ENCODE measurements at places on chromosomes 4 and X.
A peak's percentile ranks its signal among the peaks of the same experiment; 100 is the strongest.

GRCh38 chrX:64205441-64205734, at the start of gene AMER1:
Gene AMER1 (minus strand): TSS chrX:64205708. CDS start chrX:64193286, 12,422 bp downstream.
- no peaks in the 10 kb centered on the region for H3K36me3 ChIP-seq
- H3K4me3 ChIP-seq: peak within 1 kb of the TSS; percentile 87
- H3K27me3 ChIP-seq: peaks cover 3% of the 10 kb centered on the region
- H3K4me1 ChIP-seq: no peaks in the 10 kb centered on the region
- no peak for DNase-seq

GRCh38 chrX:20263474-20263873, 3.2 kb downstream of the RPS6KA3 start:
- no peak overlapping the region for H3K27ac ChIP-seq
- peaks cover 8% of the 10 kb centered on the region for H3K27me3 ChIP-seq
- no peak for DNase-seq
- no peak overlapping the region for H3K4me3 ChIP-seq

- no peak overlapping the region for H3K4me3 ChIP-seq
- H3K4me1 ChIP-seq: no peaks in the 10 kb centered on the region
- H3K36me3 ChIP-seq: no peaks in the 10 kb centered on the region
- H3K27me3 ChIP-seq: no peaks in the 10 kb centered on the region
- no peak overlapping the region for H3K27ac ChIP-seq
These were observed 1648.0 kb downstream of the STIM2 start for GRCh38 chr4:28508636-28509035.

GRCh38 chr4:102076622-102077021, 268.7 kb downstream of the SLC39A8 start:
- no peak overlapping the region for H3K4me3 ChIP-seq
- no peak overlapping the region for H3K27ac ChIP-seq
- DNase-seq: no peak
- peaks cover 3% of the 10 kb centered on the region for H3K27me3 ChIP-seq

DNA sequence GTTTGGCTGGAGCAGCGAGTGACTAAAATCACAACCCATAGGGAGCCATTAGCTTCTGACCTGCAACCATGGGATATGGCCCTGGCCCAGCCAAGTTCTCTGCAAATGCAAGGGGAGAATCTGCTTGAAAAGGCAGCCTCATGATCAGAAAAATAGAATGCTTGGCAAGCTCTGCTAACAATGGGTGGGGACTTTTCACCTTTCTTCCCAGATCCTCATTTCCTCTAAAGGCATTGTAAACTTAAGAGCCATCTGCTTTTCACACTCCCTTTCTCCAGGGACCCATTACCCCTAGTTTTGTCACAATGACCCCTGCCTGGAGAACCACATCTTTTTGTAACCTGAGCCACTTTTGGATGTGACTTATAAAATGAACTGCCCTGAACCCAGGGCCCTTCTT, 104.3 kb downstream of the PARM1 start:
- peaks cover 2% of the 10 kb centered on the region for H3K4me1 ChIP-seq
- H3K36me3 ChIP-seq: no peaks in the 10 kb centered on the region
- H3K4me3 ChIP-seq: no peak overlapping the region
- no peak overlapping the region for H3K27ac ChIP-seq
- no peaks in the 10 kb centered on the region for H3K27me3 ChIP-seq

GRCh38 chr4:139036885-139037284, 21.3 kb downstream of the NOCT start:
- H3K4me3 ChIP-seq: no peak overlapping the region
- H3K27ac ChIP-seq: no peak overlapping the region
- peaks cover 5% of the 10 kb centered on the region for H3K27me3 ChIP-seq
- peaks cover 13% of the 10 kb centered on the region for H3K4me1 ChIP-seq
- no peaks in the 10 kb centered on the region for H3K36me3 ChIP-seq

- H3K27me3 ChIP-seq: peaks cover 3% of the 10 kb centered on the region
- no peaks in the 10 kb centered on the region for H3K4me1 ChIP-seq
- H3K4me3 ChIP-seq: no peak overlapping the region
- no peak overlapping the region for H3K27ac ChIP-seq
- no peaks in the 10 kb centered on the region for H3K36me3 ChIP-seq
- no peak for DNase-seq
These were observed 458.3 kb upstream of the TENM3 start for GRCh38 chr4:181784881-181785280.

- no peak for DNase-seq
- no peaks in the 10 kb centered on the region for H3K36me3 ChIP-seq
- H3K4me1 ChIP-seq: peaks cover 7% of the 10 kb centered on the region
These were observed 87.4 kb upstream of the ETNPPL start for GRCh38 chr4:108850219-108850649.

DNA sequence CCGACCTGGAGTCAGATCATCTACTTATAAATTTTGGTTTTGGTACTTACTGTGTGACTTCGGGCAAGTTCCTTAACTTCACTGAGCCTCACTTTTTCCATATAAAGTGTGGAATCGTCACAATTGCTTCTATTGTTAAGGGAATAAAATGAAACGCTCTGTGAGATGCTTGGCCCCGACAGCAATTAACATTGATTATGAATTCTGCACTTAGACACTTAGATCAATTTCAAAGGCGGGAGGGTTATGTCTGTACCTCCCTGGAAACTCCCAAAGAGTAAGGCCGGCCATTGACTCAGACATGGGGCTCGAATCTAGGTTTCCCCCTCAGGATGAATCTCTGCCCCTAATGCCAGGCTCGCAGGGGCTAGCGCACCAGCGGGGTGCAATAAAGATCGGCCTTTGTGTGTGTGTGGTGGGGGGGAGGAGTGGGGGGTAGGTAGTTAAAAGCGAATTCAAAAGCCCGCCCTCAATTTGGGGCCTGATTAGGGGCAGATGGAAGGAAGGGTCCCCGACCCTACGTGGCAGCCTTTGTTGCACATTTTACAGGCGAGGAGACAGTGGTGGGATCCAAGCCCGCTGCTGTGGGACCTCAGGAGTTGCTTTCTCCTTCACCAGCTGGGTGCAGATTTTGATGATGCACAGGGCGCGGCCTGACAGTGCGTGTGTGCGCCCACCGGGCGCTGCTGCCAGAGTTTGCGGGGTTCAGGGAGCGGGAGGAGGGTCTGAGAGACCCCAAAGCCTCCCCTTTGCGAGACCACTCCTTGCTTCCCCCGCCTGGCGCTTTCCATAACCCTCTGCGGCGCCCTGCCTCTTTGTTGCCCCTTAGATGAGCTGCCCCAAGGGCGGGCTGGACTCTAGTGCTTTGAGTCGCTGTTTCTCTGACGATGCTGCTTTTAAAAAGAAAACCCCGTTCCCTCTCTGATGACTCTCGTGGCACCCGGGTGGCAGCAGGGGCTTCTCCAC, 9.6 kb downstream of the MSX1 start:
- H3K36me3 ChIP-seq: peaks cover 7% of the 10 kb centered on the region
- peaks cover 53% of the 10 kb centered on the region for H3K27me3 ChIP-seq
- H3K4me3 ChIP-seq: no peak overlapping the region
- DNase-seq: no peak
- no peak overlapping the region for H3K27ac ChIP-seq

DNA sequence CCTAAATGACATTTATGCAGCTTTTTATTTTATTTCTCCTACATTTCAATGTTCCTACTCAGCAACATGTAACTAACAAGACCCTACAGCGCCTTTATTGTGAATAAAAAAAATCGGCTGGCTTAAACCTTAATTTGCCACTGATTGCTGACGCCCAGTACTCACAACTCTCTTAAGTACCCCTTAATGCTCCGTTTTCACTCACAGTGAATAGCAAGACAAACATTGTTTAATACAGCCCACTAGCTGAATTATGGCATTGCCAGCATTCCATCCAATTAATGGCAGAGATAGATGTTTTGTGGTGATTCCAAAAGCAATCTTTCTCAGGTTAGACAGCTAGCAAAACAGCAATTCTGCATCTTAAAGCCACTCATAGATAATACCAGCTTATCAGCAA, 61.1 kb downstream of the PPARGC1A start:
- H3K4me1 ChIP-seq: no peaks in the 10 kb centered on the region
- H3K27me3 ChIP-seq: no peaks in the 10 kb centered on the region
- H3K36me3 ChIP-seq: no peaks in the 10 kb centered on the region
- DNase-seq: no peak
- no peak overlapping the region for H3K4me3 ChIP-seq

DNA sequence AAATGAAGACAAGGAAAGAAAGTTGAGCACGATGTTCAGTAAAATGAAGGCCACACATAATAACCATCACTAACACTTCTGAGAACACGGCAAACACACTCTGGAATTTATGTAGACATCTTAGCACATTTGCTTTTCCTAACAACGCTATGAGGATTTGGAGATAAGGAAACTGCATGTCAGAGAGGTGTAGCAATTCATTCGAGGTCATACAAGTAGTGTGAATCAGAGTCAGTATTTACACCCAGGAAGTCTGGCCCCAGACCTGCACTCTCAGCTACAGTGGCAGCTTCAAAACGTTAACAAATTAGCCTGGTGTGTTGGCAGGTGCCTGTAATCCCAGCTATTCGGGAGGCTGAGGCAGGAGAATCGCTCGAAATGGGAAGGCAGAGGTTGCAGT, 253.4 kb downstream of the PDGFC start:
- no peaks in the 10 kb centered on the region for H3K4me1 ChIP-seq
- no peak overlapping the region for H3K4me3 ChIP-seq
- H3K27me3 ChIP-seq: no peaks in the 10 kb centered on the region
- H3K27ac ChIP-seq: no peak overlapping the region

DNA sequence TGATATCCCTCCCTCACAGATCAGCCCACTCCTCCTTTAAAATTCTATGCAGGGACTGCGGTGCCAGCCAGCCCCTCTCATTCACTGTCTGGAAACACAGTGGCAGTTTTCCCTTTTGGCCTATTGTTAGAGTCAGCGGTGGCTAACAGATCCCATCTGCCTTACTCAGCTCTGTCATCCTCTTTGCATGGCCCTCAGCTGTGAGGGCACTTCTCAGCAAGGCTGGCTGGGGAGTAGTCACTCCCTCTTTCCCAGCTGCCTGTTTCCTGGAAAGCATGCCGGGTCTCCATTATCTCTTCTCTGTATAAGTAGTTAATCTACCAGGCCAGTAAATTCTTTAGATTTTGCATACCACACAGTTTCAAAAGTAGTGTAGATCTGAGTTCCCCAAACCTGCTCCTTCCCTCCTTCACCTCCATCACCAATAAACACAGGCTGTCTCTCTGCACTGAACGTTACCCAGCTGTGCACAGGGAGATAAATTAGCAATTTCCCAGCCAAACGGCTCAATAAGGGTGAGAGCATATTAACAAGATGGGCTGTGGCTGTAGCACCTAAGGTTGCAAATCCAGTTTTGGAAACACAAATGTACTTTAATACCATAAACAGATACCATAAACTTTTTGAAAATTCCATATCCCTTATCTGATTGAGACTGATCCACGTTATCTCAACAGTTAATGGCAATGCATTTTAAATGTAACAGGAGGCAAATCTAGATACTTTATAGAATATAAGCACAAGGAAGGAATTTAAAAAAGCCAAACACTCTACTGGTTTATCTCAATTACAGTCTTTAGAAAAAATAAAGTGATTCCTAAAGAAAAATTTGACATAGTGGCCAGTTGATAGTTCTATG, 229.3 kb downstream of the ANKRD50 start:
- H3K4me3 ChIP-seq: no peak overlapping the region
- no peaks in the 10 kb centered on the region for H3K36me3 ChIP-seq
- H3K27me3 ChIP-seq: no peaks in the 10 kb centered on the region
- peaks cover 14% of the 10 kb centered on the region for H3K4me1 ChIP-seq

DNA sequence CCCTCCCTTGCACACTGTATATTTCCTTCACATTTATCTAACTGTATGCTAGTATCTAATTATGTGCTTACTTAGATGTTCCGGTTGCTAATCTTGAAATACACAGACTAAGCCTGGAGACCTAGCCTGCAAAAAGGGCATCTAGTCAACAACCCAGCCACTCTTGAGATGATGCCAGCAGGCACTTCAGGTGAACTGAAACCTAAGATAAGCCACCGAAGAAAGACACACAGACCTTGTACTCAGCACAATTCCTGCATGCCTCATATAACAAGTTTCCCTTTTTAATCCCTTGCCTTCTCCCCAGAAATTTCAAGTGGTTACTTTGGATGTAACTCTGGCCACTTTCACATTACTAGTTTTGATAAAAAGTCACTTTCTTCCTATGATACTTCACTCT, 2506.6 kb downstream of the ARAP2 start:
- peaks cover 5% of the 10 kb centered on the region for H3K27me3 ChIP-seq
- DNase-seq: no peak
- H3K27ac ChIP-seq: no peak overlapping the region
- peaks cover 4% of the 10 kb centered on the region for H3K36me3 ChIP-seq
- H3K4me1 ChIP-seq: peaks cover under 1% of the 10 kb centered on the region
- no peak overlapping the region for H3K4me3 ChIP-seq

GRCh38 chrX:1239681-1240142, 27.3 kb upstream of the CRLF2 start:
- no peak overlapping the region for H3K4me3 ChIP-seq
- no peaks in the 10 kb centered on the region for H3K36me3 ChIP-seq
- no peaks in the 10 kb centered on the region for H3K27me3 ChIP-seq
- H3K27ac ChIP-seq: no peak overlapping the region

DNA sequence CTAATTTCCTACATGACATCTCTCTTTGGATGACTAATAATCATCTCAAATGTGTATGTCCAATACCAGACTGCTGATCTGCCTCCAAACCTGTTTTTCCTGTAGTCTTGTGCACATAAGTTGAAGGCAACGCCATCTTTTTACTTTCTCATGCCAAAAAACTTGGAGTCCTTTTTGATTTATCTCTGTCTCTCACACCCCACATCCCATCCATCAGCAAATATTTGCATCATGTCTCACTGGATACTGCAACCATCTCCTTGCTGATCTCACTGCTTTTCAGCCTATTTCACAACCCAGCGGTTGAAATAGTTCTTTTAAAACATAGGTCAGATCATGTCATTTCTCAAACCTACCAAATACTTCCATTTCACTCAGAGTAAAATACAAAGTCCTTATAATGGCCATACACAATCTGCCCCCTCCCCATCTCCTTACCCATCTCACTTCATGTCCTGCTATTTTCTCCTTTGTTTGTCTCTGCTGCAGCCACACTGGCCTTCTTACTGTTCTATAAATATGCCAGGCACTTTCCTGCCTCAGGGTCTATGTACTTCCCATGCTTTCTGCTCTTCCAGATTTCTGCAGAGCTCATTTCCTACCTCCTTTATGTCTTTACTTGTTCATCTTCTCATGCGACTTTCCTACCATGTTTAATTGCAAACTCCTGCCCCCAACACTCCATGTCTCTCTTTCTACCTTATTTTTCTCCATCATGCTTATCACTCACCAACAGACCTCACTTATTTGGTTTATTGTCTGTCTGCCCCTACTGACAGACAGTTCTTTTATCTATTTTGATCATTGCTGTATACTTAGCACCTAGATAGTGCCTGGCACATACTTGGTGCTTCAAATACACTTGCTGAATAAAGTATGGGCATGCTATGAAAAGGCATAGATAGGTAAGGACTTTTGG, 98.8 kb downstream of the ANXA3 start:
- peaks cover 4% of the 10 kb centered on the region for H3K27me3 ChIP-seq
- H3K36me3 ChIP-seq: no peaks in the 10 kb centered on the region
- H3K4me3 ChIP-seq: peak overlapping the region; percentile 9
- DNase-seq: no peak

DNA sequence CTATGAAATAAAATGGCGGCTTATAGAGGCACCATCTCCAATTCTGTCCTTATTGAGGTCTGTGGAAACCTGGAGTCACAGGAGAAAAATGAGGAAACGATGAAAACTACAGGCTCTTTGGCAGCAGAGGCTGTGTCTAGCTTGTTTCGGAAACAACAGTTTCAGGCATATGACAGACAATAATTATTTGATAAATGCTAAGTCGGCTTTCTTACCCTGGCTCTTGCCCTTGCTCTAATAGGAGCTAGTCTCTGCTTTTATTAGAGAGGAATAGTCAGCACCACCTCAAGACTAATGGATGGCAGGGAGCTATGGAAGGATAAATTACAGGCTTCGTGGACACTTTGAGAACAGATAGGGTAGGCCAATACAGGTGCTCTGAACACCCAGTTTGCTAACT, 24.3 kb downstream of the HADH start:
- H3K4me3 ChIP-seq: no peak overlapping the region
- peaks cover 3% of the 10 kb centered on the region for H3K4me1 ChIP-seq
- no peak overlapping the region for H3K27ac ChIP-seq
- no peaks in the 10 kb centered on the region for H3K27me3 ChIP-seq
- no peak for DNase-seq
